Activated CD8-positive, alpha-beta memory T cell treated with anti-CD3 and anti-CD28 coated beads, Interleukin-2, amount 50 U/mL, for 4 hours (primary cell): ENCODE measurements at places on chromosomes 12 and 14.

GRCh38 chr12:71439613-71440344, at the start of gene LGR5:
Gene LGR5 (plus strand): TSS chr12:71439798. CDS start chr12:71440081, 283 bp downstream.
- no peak for DNase-seq

DNA sequence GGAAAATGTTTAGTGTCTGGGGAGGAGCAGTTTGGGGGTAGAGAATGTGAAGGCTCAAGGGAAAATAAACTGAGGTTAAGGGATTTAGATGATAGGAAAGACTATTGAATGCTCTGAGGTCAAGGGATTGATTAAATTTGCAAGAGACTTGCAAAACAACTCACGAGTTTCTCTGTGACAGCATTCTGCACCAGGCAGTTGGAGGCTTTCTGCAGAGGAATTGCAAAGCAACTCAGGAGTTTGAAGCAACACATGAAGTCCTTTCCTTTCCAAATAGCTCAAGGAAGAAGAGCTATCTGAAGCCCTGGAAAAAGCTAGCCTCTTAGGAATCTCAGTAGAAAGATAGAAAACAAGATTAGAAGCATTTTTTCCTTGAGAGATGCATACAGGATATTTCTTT, 23.9 kb downstream of the SLC7A8 start:
- no peak for DNase-seq

- no peak for DNase-seq
These were observed 515.7 kb downstream of the MED13L start for GRCh38 chr12:115761784-115762183.

DNA sequence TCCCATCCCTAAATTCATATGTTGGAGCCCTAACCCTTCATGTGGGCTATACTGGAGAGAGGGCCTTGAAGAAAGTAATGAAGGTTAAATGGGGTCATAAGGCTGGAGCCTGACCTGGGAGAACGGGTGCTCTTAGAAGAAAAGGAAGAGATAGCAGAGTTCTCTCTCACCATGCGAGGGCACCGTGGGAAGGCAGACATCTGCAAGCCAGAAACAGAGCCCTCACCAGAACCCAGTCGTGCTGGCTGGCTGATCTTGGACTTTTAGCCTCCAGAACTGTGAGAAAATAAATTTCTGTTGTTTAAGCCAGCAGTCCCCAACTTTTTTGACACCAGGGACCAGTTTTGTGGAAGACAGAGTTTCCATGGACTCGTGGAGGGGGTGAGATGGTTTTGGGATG, 149.3 kb downstream of the ATP23 start:
- no peak for DNase-seq

DNA sequence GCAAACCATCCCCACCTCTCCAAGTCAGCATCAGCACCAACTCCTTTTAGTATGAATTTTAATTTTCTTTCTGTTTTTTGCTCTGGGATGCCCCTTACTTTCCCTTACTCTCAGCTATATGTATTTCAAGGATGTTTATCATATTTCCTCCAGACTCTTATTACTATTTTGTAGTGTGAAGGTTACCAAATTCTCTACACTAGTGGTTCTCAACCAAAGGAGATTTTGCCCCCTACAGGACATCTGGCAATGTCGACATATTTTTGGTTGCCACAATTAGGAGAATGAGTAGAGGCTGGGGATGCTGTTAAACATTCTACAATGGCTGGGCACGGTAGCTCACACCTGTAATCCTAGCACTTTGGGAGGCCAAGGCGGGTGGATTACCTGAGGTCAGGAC, 29.1 kb upstream of the SOS2 start:
- no peak for DNase-seq

- no peak for DNase-seq
These were observed 48.6 kb downstream of the CFAP251 start for GRCh38 chr12:121966959-121967358.

DNA sequence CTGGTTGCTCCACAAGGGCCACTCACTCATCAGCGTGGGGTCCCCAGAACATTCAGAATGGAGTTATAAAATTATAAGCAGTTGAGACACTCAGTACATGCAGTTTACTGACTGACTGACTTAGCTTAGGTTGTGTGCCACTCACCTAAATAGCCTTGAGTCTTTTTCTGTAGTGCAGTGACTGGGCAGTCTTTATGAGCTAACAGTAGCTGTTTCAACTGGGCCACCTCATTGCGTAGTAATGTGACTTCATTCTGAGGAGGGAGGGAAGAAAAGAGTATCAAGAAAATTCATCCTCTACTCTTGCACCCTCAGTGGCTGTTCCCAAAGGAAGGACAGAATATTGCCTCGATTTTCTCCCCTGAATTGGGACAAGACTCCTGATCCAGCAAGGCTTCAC, 15.8 kb upstream of the NPFF start:
- DNase-seq = no peak

GRCh38 chr12:7844116-7844515, 28.6 kb downstream of the SLC2A14 start:
- DNase-seq = no peak

DNA sequence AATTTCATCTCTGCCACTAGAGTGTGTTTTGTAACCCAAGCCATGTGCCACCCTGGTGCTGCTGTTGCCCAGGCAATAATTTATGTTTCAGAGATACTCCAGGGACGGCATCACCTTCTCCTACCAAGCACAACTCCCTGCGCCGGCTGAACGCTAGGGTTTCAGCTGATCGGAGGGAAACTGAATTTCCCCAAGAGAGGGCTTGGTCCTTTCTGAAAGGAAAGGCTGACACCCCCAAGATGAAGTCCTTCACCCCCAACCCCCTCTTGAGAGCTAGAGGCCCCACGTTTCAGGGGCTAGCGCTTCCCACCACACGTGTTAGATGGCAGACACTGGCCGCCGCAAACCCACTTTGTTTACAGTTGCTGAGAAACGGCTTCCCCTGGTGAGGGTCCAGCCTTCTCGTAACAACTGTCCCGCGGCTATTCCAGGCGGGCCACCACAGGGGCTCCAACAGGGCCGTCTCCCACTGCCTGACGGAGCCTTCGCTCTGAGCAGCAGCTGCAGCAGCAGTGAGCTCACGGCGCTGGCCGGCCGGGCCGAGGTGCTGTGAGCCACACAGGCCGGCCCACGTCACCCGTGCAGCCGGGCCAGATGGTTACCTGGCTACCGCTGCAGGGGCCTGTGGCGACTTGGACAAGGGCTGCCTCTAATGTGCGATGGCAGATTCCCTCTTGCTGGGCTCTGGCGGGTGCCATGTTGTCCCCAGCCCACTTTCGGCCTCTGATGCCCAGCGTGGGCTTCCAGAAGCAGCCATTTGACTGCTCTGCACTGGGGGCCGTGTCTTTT, 66.4 kb downstream of the TESC start:
- DNase-seq = no peak

DNA sequence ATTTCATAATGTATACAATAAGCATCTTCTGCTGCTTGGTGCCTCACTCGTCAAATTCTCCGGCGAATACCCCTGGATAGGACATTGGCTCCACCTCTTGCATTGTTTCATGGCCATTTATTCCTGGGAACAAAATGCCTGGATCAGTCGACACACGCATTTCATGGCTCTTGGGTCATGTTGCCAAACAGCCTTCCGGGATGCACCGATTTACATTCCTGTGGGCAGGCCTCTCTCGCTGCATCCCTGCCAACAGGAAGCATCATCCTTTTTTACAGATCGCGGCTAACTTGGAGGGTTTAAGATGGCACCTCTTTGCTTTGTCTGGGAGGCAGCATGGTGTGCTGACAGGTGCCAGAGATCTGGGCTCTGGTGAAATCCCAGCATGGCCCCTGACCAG, 32.7 kb upstream of the RIMBP2 start:
- DNase-seq = no peak

DNA sequence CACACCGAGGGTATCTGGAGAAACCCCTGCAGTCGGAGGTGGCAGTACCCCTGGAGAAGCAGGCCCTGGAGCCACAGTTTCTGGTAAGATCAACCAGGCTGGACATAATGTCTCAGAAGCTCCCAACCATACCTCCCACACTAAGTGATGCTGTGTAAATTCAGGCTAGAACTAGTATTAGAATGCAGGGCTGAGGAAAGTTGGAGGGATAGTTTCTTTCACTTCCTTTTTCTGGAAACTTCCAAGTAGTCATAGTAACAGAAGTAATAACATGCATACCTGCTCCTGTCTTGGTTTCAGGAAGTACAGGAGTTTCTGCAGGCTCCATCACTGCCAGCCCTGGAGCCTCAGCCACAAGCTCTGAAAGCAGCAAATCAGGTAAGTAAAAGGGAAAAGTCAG, 228.1 kb upstream of the CNTN1 start:
- no peak for DNase-seq

GRCh38 chr14:87877877-87878276, 115.1 kb downstream of the GALC start:
- DNase-seq = no peak

GRCh38 chr14:105602799-105603793, 76.7 kb downstream of the TMEM121 start:
- no peak for DNase-seq

DNA sequence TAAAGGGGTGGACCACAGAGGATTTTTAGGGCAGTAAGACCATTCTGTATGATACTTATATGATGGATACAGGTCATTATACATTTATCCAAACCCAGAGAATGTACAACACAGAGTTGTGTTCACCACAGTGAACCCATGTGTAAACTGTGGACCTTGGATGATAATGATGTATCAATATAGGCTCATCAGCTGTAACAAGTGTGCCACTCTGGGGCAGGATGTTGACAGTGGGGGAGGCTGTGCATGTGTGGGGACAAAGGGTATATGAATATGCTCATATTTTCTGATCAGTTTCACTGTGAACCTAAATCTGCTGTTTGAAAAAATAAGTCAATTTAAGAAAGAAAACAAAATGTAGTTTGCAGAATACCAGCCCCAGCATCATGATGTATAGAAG, 14.2 kb upstream of the OS9 start:
- no peak for DNase-seq

GRCh38 chr12:41333974-41334373, 145.9 kb downstream of the PDZRN4 start:
- DNase-seq = no peak

DNA sequence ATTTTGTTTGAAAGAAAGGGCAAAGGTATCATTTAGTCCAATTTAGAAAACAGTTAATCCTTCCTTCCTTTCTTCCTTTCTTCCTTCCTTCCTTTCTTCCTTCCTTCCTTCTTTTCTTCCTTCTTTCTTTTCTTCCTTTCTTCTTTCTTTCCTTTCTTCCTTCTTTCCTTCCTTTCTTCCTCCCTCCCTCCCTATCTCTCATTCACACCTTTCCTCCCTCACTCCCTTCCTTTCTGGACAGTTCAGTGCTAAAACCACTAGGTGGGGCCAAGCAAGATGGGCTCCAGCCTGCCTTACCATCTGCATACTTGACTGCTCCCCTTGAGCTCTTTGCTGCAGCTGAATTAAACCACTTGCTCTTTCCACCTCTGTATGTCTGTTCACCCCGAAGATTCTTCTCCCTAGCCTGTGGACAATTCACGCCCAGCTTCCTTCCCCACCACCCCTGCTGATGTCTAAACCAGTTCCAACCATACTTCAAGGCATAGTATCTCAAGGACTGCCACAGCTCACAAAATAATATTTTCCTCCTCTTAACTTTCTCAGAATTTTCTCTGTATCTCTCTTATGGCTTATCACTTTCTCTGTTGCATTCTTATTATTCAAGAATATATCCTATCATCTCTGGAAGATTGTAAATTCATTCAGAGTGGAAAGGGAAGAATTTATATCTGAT, 78.0 kb downstream of the DBX2 start:
- DNase-seq = no peak

GRCh38 chr12:32718926-32719325, 36.8 kb downstream of the YARS2 start:
- DNase-seq = no peak
